ENCODE measurements at places on chromosomes 4 and X.

GRCh38 chrX:104270916-104271512 lies 16.3 kb upstream of the ESX1 start:
- no peak for DNase-seq

DNA sequence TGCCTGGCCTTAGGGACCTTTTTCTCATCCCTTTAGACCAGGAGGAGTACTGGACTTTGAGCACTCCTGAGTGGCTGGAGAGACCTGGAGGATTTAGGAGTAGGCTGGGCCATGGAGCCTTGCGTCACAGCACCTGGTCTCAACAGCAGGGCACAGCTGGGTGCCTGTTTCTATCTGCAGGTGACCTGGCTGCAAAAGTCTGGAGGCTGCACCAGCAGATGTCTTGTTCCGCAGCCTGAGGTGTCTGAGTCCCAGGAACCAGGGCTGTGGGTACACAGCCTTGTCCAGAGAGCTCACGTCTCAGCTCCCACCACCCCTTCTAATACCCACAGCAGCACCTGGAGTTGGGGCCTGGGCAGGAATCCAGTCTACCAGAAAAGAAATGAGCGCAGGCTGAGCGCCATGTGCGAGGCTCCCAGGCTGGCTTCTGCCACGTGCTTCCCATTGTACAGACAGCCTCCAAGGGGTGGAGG lies 5.0 kb upstream of the NSD2 start:
- DNase-seq = no peak

DNA sequence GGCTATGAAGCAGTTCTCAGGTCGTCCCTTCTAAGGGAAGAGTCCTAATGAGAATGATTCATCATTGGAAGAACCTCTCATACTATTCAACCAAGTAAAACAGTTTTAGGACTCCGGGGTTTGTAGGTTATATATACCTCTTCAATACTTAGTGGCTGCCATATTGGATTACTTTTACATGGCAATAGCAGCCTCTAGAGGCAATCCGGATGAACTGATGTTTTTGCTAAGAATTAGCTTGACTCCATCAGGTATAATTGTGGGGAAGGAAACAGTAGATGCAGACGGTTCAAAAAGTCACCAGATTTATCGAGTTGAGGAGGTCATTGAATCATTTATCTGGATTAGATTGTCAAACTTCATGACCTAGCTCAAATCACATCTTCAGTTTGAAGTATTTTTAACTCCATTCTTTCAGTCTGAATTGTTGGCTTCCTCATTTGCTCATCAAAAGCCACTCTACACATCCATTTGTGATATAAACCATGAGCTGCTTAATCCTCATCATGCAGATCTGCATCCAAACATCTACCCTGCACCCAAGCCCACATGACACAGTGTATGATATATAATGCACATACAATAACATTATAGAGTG lies 28.4 kb downstream of the GUCY1B1 start:
- no peak for DNase-seq

DNA sequence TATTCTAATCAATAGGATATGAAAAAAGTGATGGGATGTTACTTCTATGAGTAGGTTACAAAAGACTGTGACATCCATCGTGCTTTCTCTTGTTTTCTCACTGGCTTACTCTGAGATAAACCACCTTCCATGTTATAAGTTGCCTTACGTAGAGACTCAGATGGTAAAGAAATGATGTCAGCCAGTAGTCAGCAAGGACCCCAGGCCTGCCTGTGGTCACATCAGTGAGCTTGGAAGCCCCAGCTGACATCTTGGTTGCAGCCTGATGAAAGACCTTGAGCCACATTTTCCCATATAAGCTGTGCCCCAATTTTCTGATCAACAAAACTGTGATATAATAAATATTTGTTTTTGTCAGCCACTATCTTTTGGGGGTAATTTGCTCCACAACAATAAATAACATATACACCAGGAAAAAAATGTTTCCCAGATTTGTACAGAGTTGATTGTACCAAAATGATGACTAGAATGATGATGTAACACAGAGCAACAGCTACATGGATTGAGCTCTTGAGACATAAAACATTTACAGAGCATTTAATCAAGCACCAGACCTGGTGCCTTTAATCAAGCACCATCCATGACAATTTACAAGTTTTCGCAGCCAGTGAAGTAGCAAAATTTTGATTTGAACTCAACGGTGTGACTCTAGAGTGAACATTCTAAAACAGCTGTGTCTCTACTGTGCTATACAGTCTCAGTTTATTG lies 11.2 kb upstream of the DCAF12L2 start:
- DNase-seq = no peak

GRCh38 chr4:42603862-42604261 lies 53.0 kb downstream of the ATP8A1 start:
- no peak for DNase-seq

- no peak for DNase-seq
Observed at GRCh38 chr4:79083406-79084010, 144.3 kb upstream of the PAQR3 start.

GRCh38 chrX:108090491-108091263 lies 665 bp downstream of the PSMD10 start:
- no peak for DNase-seq

GRCh38 chr4:152735396-152735859 lies 44.1 kb downstream of the TIGD4 start:
- DNase-seq = no peak

DNA sequence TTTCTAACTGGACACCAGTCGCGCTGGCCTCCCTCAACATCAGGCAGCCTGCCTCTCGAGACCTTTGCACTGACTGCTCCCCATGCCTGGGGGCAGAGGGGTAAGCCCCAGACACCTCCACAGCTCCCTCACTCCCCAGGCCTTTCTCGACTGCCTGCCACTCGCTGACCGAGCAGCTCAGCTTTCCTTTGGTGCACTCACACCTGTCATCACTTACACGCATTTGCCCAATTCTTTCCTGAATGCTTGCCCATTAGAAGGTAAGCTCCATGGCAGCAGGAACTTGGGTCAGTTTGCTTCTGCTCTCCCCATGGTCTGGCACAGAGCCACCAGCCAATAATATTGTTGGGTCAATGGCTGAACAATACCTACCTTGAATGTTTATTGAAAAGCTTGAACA lies 32.2 kb upstream of the PROM1 start:
- DNase-seq = no peak

- no peak for DNase-seq
Observed at GRCh38 chrX:97402903-97403302, 519.2 kb downstream of the RPA4 start.

DNA sequence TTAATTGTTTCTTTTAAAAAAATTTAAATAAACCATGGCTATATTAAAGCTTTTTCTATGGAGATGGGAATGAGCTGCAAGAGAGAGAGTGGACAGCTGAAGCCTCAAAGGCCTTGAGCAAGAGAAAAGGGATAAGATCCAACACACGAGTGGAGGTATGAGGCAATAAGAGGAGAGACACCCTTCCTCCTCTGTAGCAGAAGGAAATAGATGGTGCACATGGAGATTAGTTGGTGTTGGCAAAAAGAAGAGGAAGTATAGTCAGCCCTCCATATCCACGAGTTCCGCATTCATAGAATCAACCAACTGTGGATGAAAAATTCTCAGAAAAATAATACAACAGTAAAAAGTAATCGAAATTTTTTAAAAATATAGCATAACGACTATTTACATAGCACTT lies 3.2 kb downstream of the CXorf38 start:
- DNase-seq = no peak

- DNase-seq = no peak
Observed at GRCh38 chr4:1793496-1793840, 375 bp downstream of the FGFR3 start.

GRCh38 chrX:68571610-68572311 lies 72.9 kb downstream of the YIPF6 start:
- no peak for DNase-seq

DNA sequence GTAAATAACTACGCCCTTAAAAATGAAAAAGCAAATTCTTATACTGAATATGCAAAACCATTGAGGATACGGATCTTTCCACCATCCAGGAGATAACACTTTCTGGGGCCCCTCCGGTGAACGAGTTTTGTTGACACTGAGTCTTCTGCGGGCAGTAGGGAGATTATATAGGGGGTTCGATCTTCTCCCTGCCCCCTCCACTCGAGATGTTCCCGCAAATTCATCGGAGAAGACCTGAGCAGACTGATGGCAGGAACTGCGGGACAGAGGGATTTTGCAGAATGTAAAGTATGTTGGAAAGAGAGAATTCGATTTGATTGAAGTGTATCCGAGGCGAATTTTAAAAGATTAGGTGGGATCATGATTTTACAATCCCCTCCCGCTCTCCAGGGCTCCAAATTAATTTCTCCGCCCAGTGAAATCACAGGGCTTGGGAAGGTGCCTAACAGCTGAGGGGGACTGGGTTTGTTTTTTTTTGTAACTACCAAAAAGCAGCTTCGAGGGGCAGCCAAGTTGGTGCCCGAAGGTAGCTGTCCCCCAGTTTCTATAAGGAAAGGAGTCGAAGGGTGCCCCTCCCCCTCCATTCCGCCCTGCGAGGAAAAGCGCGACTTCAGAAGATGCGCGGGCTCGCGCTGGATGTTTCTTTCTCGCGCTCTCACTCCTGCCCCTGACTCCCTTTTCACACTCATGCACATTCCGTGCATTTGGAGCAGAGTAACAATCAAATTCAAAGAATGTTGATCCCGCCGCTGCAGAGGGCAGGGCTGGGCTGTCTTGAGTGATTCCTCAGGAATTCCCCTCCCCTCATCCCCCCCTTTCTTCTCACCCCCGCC lies 1.2 kb downstream of the TMEM255A start:
- DNase-seq = no peak

- no peak for DNase-seq
Observed at GRCh38 chr4:2395038-2395437, 23.4 kb downstream of the ZFYVE28 start.

DNA sequence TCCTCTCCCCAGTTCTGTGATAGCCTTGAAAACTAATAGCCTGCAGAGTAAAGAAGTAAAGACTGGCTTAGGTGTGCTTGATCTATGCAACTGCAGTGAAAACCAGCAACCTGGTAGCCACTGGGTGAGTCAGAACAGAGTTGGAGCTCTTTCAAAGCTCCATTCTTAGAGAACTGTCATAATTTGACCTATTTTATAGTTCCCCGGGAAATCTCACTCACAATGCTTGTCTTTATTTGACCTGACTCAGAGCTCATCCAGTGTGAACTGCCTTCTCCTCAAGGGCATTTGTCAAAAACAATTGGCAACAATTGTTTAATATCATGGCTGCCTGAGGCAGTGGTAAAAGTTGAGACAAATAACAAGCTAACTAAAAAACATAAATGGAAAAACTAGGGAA lies 213.0 kb upstream of the NHS start:
- DNase-seq = no peak

DNA sequence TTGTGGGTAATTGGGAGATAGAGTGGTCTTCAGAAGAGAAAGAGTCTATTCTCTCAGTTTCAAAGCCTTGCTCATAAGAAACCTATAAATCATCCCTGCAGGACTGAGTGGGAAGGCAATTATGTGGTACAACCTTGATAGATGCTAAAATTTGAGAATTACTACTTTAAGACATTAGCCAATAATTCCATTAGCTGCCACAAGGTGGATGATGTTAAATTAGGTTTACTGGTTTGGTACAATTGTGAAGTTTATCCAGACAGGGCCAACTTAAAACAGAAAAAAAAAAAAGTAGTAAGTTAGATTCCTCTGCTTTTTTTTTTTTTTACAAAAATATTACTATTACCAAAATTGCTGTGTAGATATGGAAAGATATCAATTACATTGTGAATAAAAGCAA lies 73.2 kb upstream of the AMOT start:
- DNase-seq = no peak

GRCh38 chr4:139574641-139575040 lies 18.6 kb upstream of the SETD7 start:
- no peak for DNase-seq

DNA sequence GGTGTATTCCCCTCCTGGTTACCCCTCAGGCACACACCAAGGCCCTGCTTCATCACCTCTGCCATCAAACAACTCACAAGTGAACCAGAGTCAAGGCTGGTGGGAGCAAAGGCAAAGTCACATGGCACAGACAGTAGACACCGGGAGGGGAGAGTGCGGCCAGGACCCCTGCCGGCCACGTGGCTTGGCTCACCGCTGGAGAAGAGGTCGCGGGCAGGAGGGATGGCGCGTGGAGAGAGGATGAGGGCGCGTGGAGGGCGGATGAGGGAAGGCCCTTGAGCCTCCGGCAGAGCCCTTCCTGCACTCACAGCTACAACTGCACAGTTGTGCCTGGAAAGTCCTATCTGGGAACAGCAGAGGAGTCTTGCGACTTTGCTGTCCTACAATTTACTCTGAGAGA lies 104.2 kb upstream of the ADRA2C start:
- no peak for DNase-seq

DNA sequence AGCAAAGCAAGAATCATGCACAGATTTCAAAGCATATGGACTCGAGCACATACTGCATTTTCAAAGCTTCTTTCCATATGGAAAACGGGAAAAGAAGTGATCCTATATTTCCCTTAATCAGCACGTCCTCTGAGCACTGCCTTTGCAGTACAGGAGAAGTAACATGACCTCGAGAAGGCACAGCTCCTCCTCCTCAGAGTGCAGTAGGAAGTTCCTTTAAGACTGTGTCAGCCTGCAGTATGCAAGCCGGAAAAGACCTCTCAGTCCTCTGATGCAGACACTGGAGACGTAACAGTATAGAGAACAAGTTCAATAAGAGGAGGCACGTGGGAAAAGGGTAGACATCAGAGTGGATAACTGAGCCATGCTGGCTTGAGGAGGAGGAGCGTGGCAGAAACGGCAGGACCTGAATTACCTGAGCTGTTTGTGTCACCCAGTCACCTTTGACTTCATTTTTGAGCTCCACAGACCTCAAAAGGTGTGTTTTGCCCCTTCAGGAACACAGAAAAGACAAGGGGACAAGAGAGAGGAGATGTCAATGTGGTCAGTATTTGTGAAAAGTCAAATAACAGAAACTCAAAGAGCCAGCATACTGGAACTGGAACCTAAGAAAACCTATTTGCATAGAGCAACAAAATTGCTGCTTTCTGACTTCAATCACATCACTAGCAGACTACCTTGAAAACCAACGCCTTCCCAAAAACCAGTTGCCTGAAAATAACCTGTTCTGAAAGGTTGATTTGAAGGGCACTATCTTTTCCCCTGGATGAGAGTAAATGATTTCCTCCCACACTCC lies 20.8 kb downstream of the IRF2 start:
- no peak for DNase-seq

DNA sequence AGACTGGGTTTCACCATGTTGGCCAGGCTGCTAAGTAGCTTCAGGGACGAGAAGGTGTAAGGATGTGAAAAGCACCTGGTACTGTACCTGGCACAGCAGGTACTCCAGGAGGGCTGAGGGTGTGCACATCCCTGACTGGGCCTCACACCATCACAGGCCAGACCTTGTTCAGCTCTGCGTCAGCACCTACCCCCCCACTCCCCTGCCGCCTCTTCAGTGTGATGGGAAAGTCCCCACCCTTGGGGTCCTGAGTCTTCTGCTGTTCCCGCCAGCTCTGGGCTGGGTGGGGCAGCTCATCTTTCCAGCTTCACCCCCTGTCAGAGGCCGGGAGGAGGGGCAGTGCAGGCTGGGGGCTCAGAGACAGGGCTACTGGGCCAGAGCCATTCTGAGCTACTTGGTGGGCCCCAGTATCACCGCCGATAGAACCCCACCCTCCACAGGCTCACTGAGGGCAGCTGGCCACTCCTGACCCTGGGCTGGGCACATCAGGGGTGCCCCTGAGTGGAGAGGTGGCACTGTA lies 6.7 kb upstream of the SH3BP2 start:
- no peak for DNase-seq
